ENCODE measurements at places on chromosomes 12 and 14.

DNA sequence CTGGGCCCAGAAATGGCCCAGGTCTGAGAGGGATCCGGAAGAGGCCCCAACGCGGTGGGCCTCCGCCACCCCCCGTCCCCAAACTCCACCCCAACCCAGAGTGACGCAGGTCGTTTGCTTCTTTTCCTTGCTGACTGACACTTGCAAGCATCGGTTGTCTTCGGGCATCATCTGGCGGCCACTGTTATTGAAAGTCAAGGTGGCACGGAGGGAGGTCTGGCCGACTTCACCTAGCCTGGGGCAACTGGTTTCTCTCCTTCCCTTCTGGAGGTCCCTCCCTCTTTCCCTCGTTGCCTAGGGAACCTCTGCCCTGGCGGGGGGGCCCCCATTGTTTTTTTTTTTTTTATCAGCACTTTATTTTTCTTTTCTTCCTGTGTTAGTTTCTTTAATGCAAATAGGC lies 241.8 kb downstream of the ALG10 start:
- no peak for DNase-seq

GRCh38 chr12:132689227-132689626 lies 1.8 kb downstream of the PXMP2 start:
- no peak for DNase-seq

DNA sequence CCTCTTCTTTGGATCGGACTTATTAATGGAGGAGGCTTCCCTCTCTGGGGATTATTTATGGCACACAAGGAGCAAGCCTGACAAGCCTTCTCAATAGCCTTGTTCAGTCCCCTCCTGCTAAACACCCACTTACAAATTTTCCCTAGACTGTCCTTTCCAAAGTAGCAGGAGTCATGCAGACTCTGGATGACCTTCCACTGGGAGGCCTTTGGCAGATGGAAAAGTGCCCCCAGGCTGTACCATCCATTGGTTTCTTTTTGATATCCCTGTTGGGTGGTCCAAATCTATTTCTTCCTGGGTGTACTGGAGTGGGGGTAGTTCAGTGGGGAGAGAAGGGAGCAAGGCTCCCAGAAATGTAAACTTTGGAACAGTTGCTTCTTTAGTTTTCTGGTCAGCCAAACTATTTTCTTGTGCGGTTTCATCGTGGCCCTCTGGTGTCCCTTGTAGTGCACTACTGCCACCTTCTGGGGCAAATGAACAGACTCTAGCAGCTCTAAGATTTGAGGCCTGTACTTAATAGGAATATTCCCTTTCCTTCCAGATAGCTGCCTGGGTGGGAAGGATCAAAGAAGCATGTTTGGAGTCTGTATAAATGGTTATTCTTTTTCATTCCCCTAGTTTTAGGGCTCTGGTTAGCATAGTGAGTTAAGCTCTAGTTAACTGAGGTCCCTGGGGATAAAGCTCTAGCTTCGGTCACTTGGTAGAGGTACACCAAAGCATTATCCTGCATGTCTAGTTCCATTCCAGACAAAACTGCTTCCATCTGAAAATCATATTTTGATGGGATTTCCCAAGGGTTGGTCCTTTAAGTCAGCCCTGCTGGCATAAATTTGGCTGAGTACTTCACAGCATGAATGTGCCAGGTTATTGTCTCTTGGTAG lies 409.5 kb downstream of the SLC6A15 start:
- no peak for DNase-seq

DNA sequence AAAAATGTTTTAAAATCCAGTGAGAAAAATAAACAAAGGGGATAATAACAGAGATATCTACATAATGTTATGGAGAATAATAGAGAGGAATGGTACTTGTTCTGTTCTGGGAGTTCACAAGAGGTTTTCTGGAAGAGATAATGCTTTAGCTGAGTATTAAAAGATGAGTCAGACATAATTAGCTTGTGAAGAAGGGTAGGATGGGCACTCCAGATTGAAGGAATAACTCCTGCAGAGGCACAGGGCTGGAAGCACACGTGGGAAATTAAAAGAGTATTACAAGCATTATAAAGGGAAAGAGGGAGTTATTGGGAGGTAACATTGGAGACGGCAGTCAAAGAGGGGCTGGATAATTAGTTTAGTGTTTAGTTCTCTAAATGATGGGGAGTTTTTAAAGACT lies 124.9 kb upstream of the BTG1 start:
- no peak for DNase-seq

DNA sequence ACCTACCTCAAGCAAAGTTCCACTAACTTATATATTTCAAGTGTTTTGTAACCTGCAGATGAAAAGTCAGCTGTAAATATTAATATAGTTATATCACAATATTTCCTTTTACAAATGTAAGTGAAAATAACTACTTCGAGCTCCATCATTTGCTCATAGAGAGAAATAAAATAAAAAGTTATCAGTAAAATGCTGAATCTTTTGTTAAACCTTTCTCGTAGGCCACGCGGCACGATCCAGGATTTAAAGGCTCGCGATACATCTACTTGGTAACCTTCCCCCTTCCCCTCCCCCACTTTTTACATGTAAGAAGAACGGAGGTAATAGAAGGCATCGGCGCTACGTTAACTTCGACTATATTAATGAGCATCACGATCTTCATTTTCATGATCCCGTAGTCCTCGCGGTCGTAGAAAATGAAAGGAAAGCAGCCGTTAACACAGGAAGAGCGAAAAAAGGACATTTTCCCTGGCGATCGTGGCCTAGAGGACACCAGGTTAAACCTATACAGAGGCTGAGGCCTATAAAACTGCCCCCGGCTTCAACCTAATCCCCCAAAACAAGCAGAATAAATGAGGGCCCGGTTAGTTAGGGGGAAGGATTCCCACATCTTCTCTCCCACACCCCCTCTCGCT lies 508 bp downstream of the HNRNPC start:
- no peak for DNase-seq
